ENCODE measurements at places on chromosomes 6 and 20.

DNA sequence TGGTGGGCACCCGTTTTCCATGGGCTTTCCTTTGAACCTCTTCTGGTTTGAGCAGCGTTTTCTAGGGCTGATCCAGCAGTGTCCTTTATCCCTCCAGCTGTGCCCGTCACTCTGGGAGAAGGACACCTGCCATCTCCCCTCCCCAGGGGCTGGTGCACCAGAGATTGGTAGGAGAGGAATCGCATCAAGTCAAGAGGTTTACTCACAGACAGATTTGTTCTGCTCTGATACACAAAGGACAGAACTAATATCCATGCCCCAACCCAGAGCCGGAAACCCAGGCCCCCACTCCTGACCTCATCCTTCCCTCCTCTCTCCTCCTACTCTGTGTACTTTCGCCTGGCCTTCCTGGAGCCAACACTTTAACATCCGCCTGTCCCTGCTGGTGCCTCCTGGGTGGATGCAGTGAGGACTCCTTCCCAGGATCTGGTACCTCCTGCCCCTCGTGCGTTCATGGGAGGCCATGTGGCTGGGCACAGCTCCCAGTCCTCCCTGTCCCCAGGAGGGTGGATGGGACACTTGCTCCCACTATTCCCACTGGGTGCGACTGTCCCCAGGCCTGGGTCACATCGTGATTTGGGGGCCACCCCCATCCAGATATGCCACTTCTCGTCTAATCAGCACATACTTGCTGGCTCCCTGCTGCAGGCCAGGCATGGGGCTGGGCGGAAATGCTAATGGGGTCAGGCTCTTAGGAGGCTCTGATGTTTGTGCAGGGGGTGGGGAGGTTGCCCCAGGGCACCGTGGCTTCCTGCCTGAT lies 286.3 kb downstream of the CDH4 start:
- H3K4me1 ChIP-seq = no peaks in the 10 kb centered on the region
- no peak overlapping the region for H3K4me3 ChIP-seq
- no peak for DNase-seq
- no peaks in the 10 kb centered on the region for H3K36me3 ChIP-seq
- H3K27ac ChIP-seq = no peak overlapping the region

DNA sequence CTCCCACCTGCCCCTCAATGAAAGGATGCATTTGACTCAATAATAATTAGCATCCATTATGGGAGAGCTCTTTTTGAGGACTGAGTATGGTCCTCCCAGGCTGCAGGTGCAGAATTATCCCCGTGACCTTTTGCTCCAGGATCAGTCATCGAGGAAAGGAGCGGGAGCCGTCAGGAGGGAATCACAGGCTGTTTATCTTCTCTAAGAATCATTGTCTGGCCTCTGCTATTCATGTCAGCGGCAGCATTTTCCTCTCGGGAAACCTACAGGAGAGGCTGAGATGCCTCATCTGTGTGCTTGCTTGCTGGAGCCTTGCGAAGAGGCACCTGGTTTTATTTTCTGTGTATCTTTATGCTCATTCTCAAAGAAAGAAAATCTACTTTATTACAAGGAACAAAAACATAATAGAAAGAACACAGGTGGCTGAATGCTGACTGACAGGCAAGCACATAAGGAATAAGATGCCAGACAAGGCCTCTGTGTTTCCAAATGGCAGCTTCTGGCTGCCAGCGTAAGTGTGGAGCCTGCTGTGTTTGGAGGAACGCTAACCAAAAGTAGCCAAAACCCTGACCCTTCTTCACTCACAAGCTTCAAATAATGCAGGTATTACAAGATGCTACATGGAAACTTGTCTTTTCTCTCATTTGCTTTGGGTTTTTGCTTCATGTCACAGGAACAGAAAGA lies 539.1 kb upstream of the MARCKS start:
- no peak overlapping the region for H3K27ac ChIP-seq
- no peaks in the 10 kb centered on the region for H3K27me3 ChIP-seq
- DNase-seq = no peak
- H3K4me3 ChIP-seq = no peak overlapping the region
- H3K4me1 ChIP-seq = peaks cover 3% of the 10 kb centered on the region

DNA sequence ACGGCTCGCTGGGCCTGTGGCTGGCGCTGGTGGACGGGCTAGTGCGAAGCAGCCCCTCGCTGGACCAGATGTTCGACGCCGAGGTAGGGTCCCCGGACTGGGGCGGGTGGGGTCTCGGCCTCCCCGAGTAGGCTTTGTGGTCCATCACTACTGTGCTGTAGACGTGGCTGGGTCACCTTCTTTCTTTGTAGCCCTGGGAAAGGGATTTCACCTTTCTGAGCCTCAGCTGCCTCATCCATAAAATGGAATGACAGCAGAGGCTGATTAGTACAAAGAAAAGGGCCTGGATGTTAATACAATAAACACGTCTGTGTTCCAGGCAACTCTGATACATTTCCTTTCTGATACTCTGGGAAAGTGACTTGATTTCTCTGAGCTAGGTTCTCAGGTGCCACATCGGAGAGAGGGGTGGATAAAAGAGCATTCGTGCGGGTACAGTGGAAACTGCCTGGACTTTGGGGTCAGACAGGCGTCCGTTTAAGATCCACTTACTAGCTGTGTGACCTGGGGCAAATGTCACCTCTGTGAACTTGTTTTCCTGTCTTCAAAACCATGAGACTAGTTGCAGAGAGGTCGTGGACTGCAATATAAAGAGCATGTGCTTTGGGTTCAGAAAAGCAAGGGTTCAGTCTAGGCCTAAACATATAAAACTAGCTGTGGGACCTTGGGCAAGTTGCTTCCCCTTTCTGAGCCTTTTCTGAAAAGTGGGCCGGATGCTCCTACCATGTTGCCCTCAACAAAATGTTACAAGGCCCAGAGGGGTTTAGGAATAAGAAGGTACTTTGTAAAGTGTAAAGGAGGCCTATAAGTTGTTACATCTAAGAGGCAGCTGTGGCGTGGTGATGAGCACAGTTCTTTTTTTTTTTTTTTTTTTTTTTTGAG lies 896 bp downstream of the SYS1 start:
- H3K4me3 ChIP-seq = peak overlapping the region; percentile 60
- H3K4me1 ChIP-seq = peaks cover 24% of the 10 kb centered on the region
- no peak for DNase-seq
- H3K36me3 ChIP-seq = peaks cover 36% of the 10 kb centered on the region
- no peaks in the 10 kb centered on the region for H3K27me3 ChIP-seq

GRCh38 chr6:10722570-10722819 lies 375 bp upstream of the TMEM14C start:
- H3K27ac ChIP-seq = peak overlapping the region; percentile 78
- peaks cover 23% of the 10 kb centered on the region for H3K36me3 ChIP-seq
- peaks cover 47% of the 10 kb centered on the region for H3K4me1 ChIP-seq
- H3K4me3 ChIP-seq = peak overlapping the region; percentile 73
- H3K27me3 ChIP-seq = no peaks in the 10 kb centered on the region

DNA sequence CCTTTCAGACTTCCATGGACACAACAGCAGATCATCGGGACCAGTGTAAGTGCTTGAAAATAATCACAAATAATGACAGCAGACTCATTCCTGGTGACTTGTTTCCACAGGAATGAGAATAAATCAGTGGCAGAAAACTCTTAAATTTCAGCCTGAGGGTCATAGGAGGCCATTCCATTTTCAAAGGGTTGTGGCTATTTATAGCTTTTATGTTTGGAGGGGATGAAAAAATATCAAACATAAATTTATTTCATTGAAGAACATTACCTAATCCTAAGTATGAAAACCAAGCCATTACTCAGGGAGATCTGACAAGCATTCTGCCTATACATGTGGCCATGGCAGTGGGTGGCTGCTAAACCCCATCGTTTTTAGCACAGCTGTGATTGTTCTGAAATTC lies 173.6 kb upstream of the CNR1 start:
- H3K4me1 ChIP-seq = peaks cover 8% of the 10 kb centered on the region
- no peak overlapping the region for H3K4me3 ChIP-seq
- H3K36me3 ChIP-seq = no peaks in the 10 kb centered on the region
- H3K27ac ChIP-seq = no peak overlapping the region

DNA sequence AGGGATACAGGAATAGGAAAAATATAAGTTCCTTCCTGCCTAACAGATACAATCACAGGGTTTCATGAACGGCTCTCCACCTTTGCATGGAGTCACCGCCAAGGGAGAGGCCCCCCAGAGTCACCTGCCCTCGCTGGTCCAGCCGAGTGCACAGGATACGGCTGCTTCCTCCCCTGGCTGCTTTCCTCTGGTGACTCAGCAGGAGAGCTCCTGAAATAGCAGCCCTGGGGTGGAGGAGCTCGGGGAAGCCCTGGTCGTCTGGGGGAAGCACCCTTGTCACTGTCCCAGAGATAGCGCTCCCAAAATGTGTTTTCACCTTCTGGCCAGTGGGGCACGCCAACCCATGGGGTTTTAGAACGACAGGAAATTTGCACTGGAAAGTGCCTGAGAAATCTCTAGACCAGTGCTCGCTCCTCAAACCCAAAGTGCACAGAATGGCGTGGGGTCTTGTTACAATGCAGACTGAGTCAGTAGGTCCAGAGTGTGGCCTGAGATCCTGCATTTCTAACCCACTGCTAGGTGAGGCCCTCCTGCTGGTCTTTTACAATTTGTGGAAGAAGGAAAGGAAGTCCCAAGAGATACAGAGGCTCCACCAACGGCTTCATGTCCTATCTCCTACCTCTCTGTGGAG lies 35.9 kb upstream of the FAM50B start:
- peak; percentile 85 for DNase-seq
- no peaks in the 10 kb centered on the region for H3K36me3 ChIP-seq
- H3K27ac ChIP-seq = no peak overlapping the region

- no peaks in the 10 kb centered on the region for H3K36me3 ChIP-seq
- no peak overlapping the region for H3K4me3 ChIP-seq
- no peak for DNase-seq
- H3K27ac ChIP-seq = no peak overlapping the region
- H3K4me1 ChIP-seq = no peaks in the 10 kb centered on the region
- no peaks in the 10 kb centered on the region for H3K27me3 ChIP-seq
Measured at GRCh38 chr6:105194591-105194990, 14.8 kb upstream of the POPDC3 start.

DNA sequence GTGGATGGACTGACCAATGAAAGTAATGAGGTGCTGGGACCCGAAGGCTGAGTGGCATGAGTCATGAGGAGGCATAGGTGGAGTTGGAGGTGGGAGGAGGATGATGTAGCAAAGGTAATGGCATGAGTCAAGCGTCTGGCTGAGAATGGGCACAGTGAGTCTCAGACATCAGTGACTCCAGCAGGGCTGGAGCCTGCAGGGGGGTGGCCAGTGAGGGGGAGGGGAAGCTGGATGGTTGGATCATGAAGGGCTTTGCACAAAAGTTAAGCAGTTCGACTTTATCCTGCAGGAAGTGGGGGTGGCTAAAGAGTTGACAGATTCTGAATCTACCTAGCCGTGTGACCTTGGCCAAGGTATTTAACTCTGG lies 99.0 kb upstream of the IYD start:
- H3K4me1 ChIP-seq = peaks cover 16% of the 10 kb centered on the region
- H3K27me3 ChIP-seq = peaks cover 3% of the 10 kb centered on the region

DNA sequence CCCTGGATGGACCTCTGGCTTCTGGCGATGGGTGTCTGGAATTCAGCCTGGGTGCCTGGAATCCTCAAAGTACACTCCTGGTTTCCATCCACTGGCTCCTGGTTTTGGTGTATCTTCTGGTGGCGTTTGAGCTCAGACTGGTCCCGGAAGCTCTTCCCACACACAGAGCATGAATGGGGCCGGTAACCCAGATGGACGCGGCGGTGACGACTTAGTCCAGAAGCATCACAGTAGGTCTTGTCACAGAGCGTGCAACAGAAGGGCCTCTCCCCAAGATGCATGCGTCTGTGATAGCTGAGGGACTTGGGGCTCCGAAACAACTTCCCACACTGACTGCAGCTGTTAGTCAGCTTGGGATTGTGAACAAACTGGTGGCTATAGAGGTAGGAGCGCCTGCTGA lies 7.8 kb downstream of the ZFP57 start:
- H3K27me3 ChIP-seq = peaks cover 12% of the 10 kb centered on the region
- no peak for DNase-seq
- H3K4me1 ChIP-seq = no peaks in the 10 kb centered on the region
- no peak overlapping the region for H3K4me3 ChIP-seq
- H3K36me3 ChIP-seq = no peaks in the 10 kb centered on the region

GRCh38 chr6:7725412-7725811 lies 487 bp upstream of the BMP6 start:
- no peak overlapping the region for H3K27ac ChIP-seq
- H3K4me1 ChIP-seq = peaks cover 40% of the 10 kb centered on the region
- peaks cover 42% of the 10 kb centered on the region for H3K27me3 ChIP-seq
- H3K36me3 ChIP-seq = no peaks in the 10 kb centered on the region
- peak overlapping the region; percentile 66 for H3K4me3 ChIP-seq
- no peak for DNase-seq

- no peaks in the 10 kb centered on the region for H3K4me1 ChIP-seq
- no peak overlapping the region for H3K27ac ChIP-seq
- H3K4me3 ChIP-seq = no peak overlapping the region
Measured at GRCh38 chr6:208938-209337, 83.3 kb upstream of the DUSP22 start.

DNA sequence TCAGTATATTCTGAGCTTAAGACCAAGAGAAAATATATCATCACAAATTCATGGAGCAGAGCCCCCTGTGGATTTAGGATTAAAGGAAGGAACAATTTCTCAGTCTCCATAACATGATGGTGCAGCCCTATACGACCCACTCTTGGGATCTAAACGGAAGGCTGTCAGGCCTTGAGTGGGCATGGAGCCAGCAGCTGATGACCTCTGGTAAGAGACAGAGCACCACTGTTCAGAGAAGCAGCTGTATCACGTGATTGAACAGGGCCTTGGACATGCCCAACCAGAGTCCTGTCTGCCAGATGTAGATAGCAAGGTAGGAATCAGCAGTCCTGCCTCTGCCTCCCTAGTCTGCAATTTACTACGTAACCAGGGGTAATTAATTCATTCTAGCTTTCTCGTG lies 259.4 kb upstream of the POU3F2 start:
- H3K36me3 ChIP-seq = no peaks in the 10 kb centered on the region
- no peak overlapping the region for H3K4me3 ChIP-seq
- H3K4me1 ChIP-seq = no peaks in the 10 kb centered on the region
- no peaks in the 10 kb centered on the region for H3K27me3 ChIP-seq

GRCh38 chr6:41747256-41748101 lies at the start of gene PGC:
PGC (minus strand) TSS chr6:41747397; CDS start chr6:41747334, 63 bp downstream.
- H3K4me1 ChIP-seq = no peaks in the 10 kb centered on the region
- no peaks in the 10 kb centered on the region for H3K27me3 ChIP-seq
- no peak within 1 kb of the TSS for H3K27ac ChIP-seq
- H3K4me3 ChIP-seq = no peak within 1 kb of the TSS

- no peaks in the 10 kb centered on the region for H3K27me3 ChIP-seq
- H3K27ac ChIP-seq = no peak overlapping the region
- DNase-seq = peak; percentile 43
- H3K36me3 ChIP-seq = no peaks in the 10 kb centered on the region
- no peak overlapping the region for H3K4me3 ChIP-seq
Measured at GRCh38 chr20:371755-372542, 8.6 kb upstream of the TRIB3 start.

- no peaks in the 10 kb centered on the region for H3K36me3 ChIP-seq
- no peaks in the 10 kb centered on the region for H3K4me1 ChIP-seq
- no peak overlapping the region for H3K4me3 ChIP-seq
- DNase-seq = no peak
Measured at GRCh38 chr20:63166193-63167020, 49.5 kb downstream of the YTHDF1 start.

Data from tibial artery (tissue), 4 donors.